HAP-1 (cell line): ENCODE measurements at places on chromosomes 16 and 17.

GRCh38 chr17:2138761-2139160 lies 83.9 kb downstream of the HIC1 start:
- peak; percentile 38 for DNase-seq

- peak; percentile 83 for DNase-seq
Observed at GRCh38 chr17:63675607-63676546, 24.0 kb downstream of the LIMD2 start.

DNA sequence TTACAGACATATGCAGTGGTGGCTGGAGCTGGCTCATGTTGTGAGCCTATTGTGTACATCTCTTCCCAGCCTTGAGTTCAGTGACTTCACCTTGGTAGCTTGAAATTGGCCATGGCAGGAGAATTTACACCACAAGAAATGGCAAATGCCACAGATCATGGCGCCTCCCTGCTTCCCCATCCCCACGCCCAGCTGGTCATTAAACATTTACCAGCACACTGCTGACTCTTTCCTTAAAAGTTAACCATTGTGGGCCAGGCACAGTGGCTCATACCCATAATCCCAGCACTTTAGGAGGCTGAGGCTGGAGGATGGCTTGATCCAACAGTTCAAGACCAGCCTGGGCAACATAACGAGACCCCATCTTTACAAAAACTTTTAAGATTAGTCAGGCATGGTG lies 22.6 kb upstream of the ITGB4 start:
- DNase-seq: no peak

DNA sequence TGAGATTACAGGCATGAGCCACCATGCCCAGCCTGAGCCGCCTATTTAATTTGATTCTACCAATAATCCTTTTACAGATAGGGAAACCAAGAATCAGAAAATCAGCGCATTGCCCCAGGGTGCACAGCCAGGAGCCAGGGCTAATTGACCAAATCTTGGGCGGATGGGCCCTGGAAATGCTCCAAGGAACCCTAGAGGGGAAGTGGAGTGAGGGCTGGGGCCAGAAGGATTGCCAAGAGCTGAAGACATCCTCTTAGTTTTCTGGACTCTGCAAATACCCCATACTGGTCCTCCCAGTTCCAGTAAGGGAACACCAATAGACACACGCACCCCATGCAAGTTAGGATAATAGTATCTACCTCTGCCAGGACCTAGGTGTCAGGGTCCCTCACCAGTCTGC lies 3.8 kb downstream of the FHOD1 start:
- DNase-seq: no peak

- DNase-seq: no peak
Observed at GRCh38 chr17:58279736-58280479, 827 bp downstream of the MPO start.

DNA sequence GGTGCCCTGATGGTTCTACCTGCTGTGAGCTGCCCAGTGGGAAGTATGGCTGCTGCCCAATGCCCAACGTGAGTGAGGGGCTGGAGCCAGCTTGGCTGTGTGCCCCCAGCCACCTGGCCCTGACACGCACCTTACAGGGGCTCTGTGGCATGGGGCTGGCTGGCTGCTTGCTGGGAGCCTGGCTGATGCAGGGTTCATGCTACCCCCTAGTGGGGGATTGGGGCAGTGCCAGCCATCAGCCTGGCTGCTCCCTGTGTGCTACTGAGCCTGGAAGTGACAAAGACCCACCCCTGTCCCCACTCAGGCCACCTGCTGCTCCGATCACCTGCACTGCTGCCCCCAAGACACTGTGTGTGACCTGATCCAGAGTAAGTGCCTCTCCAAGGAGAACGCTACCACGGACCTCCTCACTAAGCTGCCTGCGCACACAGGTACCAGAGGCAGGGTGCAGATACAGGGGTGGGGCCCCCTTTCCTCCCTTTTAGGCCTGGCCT lies 5.7 kb downstream of the GRN start:
- DNase-seq: peak; percentile 81

- peak; percentile 77 for DNase-seq
Observed at GRCh38 chr17:2400474-2400866, 390 bp downstream of the MNT start.

- no peak for DNase-seq
Observed at GRCh38 chr17:48726916-48727286, 1.6 kb downstream of the HOXB13 start.

DNA sequence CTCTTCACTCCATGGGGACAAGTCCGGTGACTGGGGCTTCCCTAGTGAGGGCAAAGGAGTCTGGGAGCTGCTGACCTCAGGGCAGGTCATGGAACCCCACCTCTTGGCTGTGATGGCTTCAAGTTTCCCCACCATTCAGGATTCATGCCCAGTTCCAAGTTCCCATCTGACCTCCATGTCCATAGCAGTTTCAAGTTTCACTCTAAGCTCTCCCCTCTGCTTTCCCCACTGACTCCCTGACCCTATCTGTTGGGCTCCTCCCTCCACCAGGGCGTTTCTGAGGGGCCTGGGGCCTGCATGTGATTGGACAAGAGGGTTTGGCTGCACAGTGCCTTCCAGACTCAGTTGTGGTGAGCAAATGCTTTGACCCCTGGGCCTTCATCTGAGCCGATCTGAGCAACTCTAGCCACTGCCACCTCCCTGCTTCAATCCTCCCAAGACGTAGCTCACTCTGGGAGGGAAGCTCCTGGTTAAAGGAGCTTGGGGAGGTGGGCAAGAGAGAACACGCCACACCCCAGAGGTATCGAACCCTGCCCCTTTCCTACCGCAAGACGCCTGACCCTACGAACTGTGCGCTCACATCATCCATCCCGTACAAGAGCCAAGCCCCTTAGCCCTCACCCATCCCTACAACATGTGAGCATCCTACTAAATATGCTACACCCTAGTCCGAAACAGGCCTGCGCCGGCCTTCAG lies 8.3 kb downstream of the ZNF629 start:
- peak; percentile 59 for DNase-seq

DNA sequence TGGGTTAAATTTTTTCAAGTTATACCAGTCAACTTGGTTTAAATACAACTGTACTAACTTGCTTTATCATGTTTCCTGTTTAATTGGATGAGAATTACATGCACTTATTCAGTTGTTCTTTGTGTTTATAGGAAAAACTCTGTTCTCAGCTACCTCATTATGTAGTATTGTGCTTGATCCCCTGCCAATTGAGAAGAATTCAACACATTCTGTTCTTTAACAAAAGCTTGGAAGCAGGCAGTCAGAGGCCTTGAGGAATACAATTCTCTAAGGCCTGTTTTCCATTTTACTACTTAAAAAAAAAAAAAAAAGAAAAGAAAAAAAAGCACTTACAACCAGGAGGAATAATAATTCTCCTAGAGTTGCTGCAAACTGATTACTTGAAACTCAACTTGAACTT lies 60.6 kb upstream of the CMIP start:
- DNase-seq: peak; percentile 44

DNA sequence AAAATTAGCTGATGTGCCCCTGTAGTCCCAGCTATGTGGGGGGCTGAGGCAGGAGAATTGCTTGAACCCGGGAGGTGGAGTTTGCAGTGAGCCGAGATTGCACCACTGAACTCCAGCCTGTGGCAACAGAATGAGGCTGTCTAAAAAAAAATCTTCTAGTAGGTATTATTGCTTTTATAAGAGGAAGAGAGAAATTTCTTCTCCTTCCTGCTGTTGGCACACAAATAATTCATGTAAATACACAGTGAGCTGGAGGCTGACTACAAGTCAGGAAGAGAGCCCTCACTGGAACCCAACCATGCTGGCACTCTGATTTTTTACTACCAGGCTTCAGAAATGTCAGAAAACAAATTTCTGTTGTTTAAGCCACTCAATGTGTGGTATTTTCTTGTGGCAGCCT lies 6.7 kb downstream of the PRDM7 start:
- no peak for DNase-seq

- DNase-seq: no peak
Observed at GRCh38 chr17:19613979-19614378, 34.6 kb upstream of the ALDH3A2 start.

GRCh38 chr16:58448890-58449289 lies 51.1 kb upstream of the NDRG4 start:
- DNase-seq: no peak

DNA sequence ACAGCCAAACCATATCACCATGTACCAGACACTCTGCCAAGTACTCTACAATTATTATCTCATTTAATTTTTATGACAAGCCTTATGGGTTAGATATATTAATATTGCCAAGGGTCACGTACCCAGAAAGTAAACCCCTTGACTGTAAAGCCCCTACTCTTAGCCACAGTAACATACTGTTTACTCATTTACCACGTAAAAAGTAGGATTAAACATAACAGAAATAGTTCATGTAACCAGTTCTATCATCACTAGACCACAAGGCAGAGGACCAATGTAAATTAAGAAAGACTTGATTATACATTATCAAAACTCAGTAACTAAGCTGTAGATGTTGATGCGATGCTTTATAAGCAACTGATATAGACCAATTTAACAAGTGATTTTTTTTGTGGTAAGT lies 101.5 kb upstream of the CNTNAP4 start:
- no peak for DNase-seq

GRCh38 chr16:68387301-68387700 lies 61.0 kb downstream of the SMPD3 start:
- DNase-seq: no peak

- DNase-seq: peak; percentile 39
Observed at GRCh38 chr17:14138649-14139048, 69.3 kb downstream of the COX10 start.

- DNase-seq: peak; percentile 47
Observed at GRCh38 chr16:88922114-88922825, 54.7 kb downstream of the CBFA2T3 start.

DNA sequence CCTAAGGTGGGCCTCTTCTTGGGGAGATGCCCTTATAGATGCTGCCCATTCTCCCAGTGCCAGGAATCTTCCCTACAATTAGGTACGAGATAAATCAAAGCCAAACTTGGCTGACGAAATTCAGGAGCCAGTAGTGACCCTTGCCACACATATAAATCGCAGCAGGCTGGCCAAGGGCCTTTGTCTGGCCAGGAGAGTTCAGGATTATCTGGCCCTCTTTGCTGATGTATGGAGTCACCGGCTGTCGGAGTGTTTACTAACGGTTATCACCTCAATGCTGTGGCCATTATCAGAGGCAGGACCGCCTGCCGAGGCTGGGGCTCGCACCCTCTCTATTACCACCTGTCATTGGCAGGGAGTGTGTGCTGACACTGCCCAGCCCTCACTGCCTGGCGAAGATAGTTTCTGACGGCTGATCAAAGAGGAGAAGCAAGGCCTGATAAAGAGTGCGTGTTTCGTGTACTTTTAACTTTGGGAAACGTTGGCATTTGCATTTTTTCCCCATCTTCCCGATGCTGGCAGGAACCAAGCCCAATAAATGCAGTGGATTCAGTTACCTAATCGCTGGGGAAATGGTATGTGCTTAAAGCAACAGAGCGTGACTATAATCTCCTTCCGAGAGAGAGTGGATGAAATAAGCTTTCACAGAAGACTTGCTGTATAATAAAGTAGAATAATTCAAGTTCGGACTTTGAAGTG lies 32.8 kb upstream of the TBX2 start:
- DNase-seq: no peak

GRCh38 chr17:45677770-45678169 lies 106.3 kb upstream of the CRHR1 start:
- DNase-seq: no peak

GRCh38 chr16:67149276-67150046 lies 1.3 kb downstream of the B3GNT9 start:
- DNase-seq: no peak

DNA sequence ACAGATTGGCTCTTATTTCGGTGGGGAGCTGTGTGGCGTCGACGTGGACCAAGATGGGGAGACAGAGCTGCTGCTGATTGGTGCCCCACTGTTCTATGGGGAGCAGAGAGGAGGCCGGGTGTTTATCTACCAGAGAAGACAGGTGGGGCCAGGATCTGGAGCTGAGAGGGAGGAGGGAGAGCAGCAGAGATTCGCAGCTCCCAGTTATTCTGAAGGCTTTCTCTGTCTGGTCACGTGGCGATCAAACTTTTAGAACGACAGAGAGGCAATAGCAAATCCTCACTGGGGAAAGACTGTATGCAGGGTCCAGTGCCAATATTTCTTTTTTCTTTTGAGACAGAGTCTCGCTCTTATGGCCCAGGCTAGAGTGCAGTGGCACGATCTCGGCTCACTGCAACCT lies 22.2 kb downstream of the ITGAL start:
- DNase-seq: no peak

- no peak for DNase-seq
Observed at GRCh38 chr16:30724641-30725417, 23.4 kb upstream of the PHKG2 start.

DNA sequence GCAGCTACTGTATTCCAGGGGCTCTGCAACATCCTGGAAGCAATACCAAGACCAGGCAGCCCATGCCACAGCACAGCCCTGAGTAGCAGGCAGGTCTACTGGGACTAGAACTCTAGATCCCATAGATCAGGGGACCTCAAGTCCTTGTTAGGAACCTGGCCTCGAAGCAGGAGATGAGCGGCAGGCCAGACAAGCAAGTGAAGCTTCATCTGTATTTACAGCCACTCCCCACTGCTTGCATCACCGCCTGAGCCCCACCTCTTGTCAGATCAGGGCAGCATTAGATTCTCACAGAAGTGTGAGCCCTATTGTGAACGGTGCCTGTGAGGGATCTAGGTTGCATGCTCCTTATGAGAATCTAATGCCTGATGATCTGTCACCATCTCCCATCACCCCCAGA lies 295.7 kb upstream of the TNRC6C start:
- DNase-seq: no peak

- DNase-seq: no peak
Observed at GRCh38 chr17:43871946-43872690, 25.1 kb downstream of the CD300LG start.

DNA sequence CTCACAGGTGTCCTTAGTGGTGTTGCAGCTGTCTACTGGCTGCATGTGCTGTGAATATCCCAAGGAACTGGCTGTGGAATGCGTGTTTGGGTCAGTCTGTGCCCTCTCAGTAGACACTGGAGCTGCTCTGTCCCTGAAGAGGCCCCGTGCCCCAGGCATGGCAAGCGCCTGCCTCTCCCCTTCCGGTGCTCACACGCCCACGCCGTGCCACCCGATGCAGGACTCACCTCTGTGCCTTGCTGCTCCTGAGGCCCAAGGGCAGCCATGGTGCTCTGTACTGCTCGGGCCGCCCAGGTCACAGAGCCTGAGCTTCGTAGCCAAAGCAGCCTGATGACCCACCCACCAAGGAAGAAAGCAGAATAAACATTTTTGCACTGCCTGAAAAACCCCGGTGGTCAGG lies 10.0 kb downstream of the RGS11 start:
- DNase-seq: no peak

GRCh38 chr16:57999971-58000705 lies at the start of gene ZNF319:
TSS of gene ZNF319 (minus strand) at chr16:58000672. CDS start at chr16:57998265, 2,407 bp downstream.
- DNase-seq: no peak

- peak; percentile 95 for DNase-seq
Observed at GRCh38 chr17:60142872-60143499, 6.8 kb upstream of the CA4 start.
